ENCODE measurements at places on chromosomes 11 and 22. TPM values are rescaled to one million over a fixed set of nuclear protein-coding genes. Genes with fewer than 3 reads are reported as not detected.
A peak's percentile ranks its signal among the peaks of the same experiment; 100 is the strongest.

DNA sequence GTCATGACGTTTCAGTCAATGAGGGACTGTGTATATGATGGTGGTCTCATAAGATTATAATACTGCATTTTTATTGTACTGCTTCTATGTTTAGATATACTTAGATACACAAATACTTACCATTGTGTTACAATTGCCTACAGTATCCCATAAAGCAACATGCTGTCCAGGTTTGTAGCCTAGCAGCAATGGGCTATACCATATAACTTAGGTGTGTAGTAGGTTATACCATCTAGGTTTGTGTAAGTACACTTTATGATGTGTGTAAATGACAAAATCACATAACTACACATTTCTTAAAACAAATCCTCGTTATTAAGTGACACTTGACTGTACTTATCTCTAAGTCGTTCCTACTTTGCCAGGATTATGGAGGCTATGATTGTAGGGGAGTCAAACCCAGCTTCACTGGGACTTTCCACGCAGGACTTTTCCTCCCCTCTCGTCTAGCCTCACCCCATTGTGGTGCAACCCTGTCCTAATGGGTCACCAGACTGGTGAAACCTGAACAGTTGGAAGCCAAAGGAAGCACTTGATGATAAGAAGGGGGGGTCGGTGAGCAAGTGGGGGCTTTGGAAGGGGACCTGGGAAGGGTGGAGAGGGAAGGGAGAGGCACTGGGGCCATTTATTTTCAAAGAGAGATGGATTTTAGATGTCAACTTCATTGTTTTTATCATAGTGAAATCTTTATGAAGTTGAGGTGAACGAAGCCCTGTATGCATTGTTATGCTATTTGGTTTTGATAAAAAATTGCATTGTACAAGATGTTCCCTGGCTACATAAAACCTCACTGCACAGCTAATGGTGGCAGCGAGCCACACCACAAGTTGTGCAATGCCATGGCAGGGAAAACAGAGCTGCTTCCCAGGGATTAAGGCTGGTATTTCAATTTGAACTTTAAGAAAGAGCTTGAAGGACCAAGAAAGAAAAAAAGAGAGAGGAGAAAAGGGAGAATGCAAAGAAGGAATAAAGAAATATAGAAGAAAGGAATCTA, 129.1 kb downstream of the EHF start:
- H3K36me3 ChIP-seq: no peaks in the 10 kb centered on the region
- no peaks in the 10 kb centered on the region for H3K27me3 ChIP-seq
- H3K4me3 ChIP-seq: no peak overlapping the region
- H3K27ac ChIP-seq: no peak overlapping the region
- DNase-seq: peak; percentile 46

DNA sequence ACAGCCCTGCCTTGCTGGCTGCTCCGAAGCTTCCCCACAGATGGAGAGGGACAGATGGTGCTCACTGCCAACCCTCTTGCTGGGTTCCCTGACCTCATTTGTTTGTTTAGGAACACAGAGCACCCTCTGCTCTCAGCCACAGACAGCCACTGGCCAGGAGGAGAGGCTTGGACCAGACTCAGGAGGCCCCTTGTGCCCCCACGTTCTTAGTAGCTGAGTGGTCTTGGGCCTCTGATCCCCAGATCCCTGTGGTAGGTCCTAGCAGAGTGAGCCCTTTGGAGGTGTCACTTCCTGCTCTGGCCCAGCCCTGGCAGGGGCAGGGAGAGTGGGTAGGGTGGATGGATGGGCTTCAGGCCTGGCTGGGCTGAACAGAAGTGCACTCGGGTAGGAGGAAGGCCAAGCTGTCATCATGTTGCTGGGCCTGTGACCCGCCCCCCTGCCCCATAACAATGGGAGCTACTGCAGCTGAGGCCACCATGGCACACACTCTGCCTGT, 84.0 kb downstream of the DHCR7 start:
- H3K27ac ChIP-seq: no peak overlapping the region
- H3K4me3 ChIP-seq: no peak overlapping the region
- H3K4me1 ChIP-seq: no peaks in the 10 kb centered on the region
- H3K36me3 ChIP-seq: no peaks in the 10 kb centered on the region
- no peak for DNase-seq
- no peaks in the 10 kb centered on the region for H3K27me3 ChIP-seq

- DNase-seq: no peak
- no peaks in the 10 kb centered on the region for H3K36me3 ChIP-seq
- H3K4me3 ChIP-seq: no peak overlapping the region
Observed at GRCh38 chr11:68043029-68043348, 4.2 kb downstream of the TCIRG1 start.

GRCh38 chr11:111698852-111699559, 67.2 kb downstream of the PPP2R1B start:
- no peaks in the 10 kb centered on the region for H3K27me3 ChIP-seq
- no peak overlapping the region for H3K27ac ChIP-seq
- H3K4me1 ChIP-seq: no peaks in the 10 kb centered on the region
- no peak overlapping the region for H3K4me3 ChIP-seq

DNA sequence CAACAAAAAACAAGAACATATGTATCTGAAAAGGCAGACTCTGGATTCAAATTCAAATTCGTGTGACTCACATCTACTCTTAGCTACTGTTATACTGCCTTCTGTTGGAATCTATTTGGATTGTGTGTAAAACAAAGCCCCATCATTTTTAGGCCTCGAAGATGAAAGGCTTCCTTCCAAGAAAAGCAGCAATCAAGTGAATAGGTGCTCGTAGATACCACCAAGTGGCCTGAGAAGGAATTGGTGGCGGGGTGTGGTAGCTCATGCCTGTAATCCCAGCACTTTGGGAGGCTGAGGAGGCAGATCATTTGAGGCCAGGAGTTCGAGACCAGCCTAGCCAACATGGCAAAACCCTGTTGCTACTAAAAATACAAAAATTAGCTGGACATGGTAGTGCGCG, 4.2 kb downstream of the GRAMD1B start:
- DNase-seq: no peak
- no peaks in the 10 kb centered on the region for H3K27me3 ChIP-seq
- no peak overlapping the region for H3K27ac ChIP-seq
- no peak overlapping the region for H3K4me3 ChIP-seq

DNA sequence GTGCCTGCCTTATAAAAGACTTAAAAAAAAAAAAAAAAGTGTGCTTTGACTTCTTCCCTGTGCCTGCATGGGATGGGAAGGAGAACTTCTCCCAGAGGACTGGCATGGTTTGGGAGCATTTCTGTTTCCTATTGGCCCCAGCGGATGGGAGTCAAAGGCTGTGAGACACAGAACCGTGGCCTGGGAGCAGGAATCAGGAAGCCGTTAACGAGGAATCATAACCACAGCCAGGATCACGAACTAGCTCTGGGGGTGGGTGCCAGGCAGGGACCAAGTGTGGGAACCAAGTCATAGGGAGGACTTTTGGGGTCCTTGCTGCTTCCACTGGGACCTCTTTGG, 526 bp downstream of the C1QTNF6 start:
- H3K4me3 ChIP-seq: peak overlapping the region; percentile 32
- H3K4me1 ChIP-seq: peaks cover 15% of the 10 kb centered on the region
- no peaks in the 10 kb centered on the region for H3K27me3 ChIP-seq
- DNase-seq: peak; percentile 38
- H3K27ac ChIP-seq: peak overlapping the region; percentile 93

- H3K36me3 ChIP-seq: no peaks in the 10 kb centered on the region
- no peak for DNase-seq
- H3K27ac ChIP-seq: no peak overlapping the region
- H3K4me3 ChIP-seq: no peak overlapping the region
- no peaks in the 10 kb centered on the region for H3K4me1 ChIP-seq
Observed at GRCh38 chr22:49251371-49251770, 576.3 kb downstream of the BRD1 start.

GRCh38 chr22:23085351-23085671, 15.0 kb downstream of the GNAZ start:
- no peak overlapping the region for H3K27ac ChIP-seq
- H3K4me1 ChIP-seq: no peaks in the 10 kb centered on the region
- no peak overlapping the region for H3K4me3 ChIP-seq
- no peaks in the 10 kb centered on the region for H3K27me3 ChIP-seq
- H3K36me3 ChIP-seq: no peaks in the 10 kb centered on the region

DNA sequence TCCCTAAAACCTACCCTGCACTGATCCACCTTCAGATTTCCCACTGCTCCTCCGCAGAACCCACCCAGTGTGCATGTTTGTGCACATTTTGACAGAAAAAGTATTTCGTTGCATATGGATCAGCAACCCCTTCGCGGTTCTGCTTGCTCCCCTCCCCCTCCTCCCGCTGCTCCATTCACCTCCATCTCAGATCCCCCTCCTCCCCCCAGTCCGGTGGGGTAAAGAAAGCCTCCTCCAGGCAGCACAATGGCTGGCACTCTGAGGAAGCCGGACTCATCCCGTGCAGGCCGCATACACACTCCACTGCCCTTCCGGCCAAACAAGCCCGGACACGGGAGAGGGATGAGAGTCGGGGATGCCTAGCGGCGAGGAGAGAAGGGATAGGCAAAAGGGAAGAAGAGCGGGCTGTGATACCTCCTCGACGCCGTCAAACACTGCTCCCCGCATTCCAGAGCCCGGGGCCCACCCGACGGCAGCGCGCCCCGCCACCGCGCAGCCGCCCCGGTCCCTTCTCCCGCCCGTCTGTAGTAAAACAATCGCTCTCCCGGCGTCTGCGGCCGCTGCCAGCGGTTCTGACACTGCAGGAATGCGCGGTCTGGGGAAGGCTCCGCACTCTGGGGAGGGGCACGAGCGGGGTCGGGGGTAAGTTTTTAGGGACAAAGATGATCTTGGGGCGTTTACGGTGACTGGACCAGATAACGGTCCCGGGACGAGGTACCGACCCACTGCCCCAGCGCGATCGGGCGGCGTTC, 915 bp downstream of the FEZ1 start:
- H3K27me3 ChIP-seq: no peaks in the 10 kb centered on the region
- peak; percentile 35 for DNase-seq
- H3K27ac ChIP-seq: peak overlapping the region; percentile 85
- H3K4me3 ChIP-seq: peak overlapping the region; percentile 71
- no peaks in the 10 kb centered on the region for H3K4me1 ChIP-seq
- H3K36me3 ChIP-seq: no peaks in the 10 kb centered on the region

DNA sequence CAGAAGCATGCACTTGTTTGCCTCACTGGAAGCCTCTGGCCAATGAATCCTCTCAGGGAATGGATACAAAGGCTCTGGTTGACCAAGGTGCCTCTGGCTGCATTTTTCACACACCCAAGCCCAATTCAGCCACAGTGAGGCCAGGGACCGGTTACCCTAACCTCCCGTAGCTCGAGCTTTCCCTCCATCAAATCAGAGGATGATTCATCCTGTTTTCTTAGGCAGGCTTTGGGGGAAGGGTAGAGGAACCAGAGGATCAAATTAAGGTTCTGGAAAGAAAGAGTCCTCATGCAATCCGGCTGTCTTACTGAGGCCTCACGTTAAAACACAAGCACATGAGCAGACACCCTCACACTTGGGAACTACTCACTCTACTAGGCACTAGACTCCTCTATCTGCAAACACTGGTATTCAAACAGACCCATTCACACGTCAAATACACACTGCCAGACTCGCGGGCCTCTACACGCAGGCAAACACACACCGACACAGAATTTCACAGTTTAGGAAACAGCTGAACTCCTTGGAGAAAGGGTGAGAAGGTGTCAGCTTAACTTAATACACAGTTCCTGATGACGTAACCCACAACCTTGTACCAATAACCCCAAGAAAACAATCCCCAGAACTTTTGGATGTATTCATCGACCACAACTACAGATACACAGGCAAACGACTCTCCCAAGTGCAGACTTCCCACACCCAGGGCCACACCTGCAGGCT, 12.4 kb downstream of the NRXN2 start:
- no peak overlapping the region for H3K4me3 ChIP-seq
- H3K4me1 ChIP-seq: peaks cover 13% of the 10 kb centered on the region
- H3K27ac ChIP-seq: no peak overlapping the region

DNA sequence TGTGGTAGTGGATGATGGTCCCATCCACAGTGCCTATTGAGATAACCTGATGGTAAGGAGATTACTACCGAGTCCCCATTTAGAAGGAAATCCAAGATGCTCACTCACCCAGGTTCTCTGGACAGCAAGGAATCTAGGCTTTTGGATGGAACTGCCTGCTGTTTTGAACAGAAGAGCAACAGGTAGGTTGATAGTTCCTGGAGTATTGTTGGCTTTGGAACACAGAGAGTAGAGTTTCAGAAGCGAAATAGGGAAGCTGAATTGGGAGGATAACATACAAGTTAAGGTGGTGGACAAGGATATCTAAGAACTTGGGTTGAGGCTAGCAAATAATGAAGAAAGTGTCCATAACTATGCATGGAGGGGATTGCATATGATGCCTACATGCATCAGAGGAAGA, 27.6 kb downstream of the SLC22A6 start:
- H3K27ac ChIP-seq: no peak overlapping the region
- no peaks in the 10 kb centered on the region for H3K4me1 ChIP-seq
- H3K36me3 ChIP-seq: no peaks in the 10 kb centered on the region
- no peak overlapping the region for H3K4me3 ChIP-seq

- no peaks in the 10 kb centered on the region for H3K27me3 ChIP-seq
- H3K27ac ChIP-seq: no peak overlapping the region
- no peaks in the 10 kb centered on the region for H3K4me1 ChIP-seq
- no peak for DNase-seq
- H3K36me3 ChIP-seq: no peaks in the 10 kb centered on the region
Observed at GRCh38 chr11:117912497-117912896, 16.7 kb downstream of the TMPRSS13 start.

DNA sequence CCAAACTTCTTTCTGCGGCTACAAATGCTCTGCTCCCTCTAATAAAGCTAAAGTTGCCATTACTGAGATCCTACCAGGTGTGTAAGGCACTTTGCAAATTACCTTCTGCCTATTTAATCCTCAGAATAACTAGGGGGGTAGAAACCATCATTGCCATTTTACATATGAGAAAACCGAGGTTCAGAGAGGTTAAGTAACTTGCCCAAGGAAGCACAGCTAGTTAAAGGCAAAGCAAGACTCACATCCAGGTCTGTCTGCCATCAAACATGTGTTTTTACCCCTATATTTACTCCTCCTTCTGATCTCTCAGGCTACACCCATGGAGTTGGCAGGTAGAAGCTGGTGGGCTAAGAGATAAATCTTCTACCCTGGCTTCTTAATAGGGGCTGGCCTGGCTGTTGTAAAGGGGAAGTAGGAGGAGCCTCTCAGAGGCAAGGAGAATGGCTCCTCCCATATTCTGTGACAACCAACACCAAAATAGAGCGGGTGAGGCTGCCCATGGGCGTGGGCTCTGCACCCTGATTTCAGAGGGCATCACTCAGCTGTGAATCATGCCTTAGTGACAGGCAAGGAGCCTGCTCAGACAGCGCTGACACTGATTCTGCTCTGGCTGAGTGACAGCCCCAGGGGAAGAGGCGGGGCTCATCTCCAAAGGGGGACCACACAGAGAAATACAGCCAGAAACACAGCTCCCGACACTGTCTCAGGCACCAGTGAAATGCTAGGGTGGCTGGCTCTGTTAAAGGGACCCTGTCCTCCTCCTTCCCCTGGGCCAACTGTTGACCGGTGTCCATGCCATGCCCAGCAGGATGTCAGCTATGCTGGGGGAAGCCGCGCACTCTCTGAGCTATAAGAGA, 106.8 kb downstream of the ABTB2 start:
- H3K36me3 ChIP-seq: no peaks in the 10 kb centered on the region
- peak overlapping the region; percentile 53 for H3K27ac ChIP-seq
- DNase-seq: no peak
- no peaks in the 10 kb centered on the region for H3K27me3 ChIP-seq
- H3K4me1 ChIP-seq: no peaks in the 10 kb centered on the region
- H3K4me3 ChIP-seq: no peak overlapping the region

The RTN4RL2 gene
- not detected for total RNA-seq

The LDHAL6A gene
- 0.28 TPM for total RNA-seq

The PRODH gene
- not detected for total RNA-seq

Measured in uterus (tissue), 4 donors.